ENCODE measurements at places on chromosomes 2 and 18.

GRCh38 chr2:167862782-167863181 is 384.6 kb downstream of the STK39 start:
- peak; percentile 75 for ATAC-seq

DNA sequence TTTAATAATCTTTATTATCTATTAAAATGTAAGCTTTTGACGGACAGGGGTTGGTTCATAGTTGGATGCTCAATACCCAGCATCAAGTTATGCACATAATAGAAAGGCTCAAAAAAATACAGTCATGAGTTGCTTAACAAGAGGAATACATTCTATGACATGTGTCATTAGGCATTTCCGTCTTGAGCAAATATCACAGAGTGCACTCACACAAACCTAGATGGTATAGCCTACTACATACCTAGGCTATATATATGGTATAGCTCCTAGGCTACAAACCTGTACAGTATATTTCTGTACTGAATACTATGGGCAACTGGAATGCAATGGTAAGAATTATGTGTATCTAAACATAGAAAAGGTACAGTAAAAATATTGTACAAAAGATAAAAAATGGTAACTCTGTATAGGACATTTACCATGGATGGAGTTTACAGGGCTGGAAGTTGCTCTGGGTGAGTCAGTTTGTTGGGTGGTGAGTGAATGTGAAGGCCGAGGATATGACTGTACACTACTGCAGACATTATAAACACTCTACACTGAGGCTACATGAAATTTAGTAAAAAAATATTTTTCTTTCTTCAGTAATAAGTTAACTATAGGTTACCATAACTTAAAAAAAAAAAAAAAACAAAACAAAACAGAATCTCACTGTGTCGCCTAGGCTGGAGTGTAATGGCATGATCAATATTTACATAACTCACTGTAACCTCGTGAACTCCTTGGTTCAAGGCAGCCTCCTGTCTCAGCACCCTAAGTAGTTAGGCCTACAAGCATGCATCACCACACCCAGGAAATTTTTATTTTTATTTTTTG is 201.2 kb downstream of the NBAS start:
- peak; percentile 28 for ATAC-seq

GRCh38 chr2:196314157-196314556 is 142.8 kb upstream of the STK17B start:
- peak; percentile 11 for ATAC-seq

DNA sequence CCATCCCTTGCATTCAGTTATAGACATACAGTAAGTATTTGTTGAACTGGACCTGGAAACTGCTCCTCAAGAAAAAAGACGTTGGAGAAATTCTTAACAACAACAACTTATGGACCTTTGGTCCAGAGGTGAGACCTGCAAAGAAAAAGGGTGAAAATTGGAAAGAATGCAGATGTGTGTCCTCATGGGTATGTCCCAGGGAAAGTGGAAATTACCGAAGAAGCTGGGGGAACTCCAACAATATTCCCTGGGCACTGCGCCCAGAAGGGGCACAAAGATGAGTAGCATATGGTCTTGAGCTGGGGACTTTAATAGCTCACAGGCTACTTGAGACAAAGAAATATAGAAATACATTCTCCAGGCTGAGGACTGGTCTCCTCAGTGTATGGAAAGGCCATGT is 35.5 kb upstream of the YWHAQ start:
- no peak for ATAC-seq

DNA sequence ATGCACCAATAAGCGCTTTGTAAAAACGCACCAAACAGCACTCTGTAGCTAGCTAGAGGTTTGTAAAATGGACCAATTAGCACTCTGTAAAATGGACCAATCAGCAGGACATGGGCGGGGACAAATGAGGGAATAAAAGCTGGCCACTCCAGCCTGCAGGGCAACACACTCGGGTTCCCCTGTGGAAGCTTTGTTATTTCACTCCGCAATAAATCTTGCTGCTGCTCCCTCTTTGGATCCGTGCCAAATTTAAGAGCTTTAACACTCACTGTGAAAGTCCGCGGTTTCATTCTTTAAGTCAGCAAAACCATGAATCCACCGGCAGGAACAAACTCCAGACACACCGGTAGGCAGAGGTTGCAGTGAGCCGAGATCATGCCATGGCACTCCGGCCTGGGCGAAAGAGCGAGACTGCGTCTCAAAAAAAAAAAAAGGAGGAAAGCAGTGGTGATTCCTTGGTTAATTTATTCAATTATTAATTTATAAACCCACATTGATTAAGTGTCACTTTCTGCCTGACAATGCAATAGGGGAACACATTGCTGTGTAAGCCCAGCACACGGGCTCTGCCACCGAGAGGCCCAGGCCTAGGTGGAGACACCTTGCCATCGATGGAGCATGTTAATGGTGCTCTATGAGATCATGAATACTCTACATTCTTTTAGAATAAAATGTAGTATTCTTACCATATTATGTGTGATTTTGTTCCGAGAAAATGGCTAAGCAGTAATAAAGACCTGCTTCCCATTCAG is 687.6 kb upstream of the HS6ST1 start:
- no peak for ATAC-seq

- ATAC-seq: no peak
Observed at GRCh38 chr2:128445523-128445900, 126.8 kb upstream of the HS6ST1 start.

- ATAC-seq: no peak
Observed at GRCh38 chr18:79697976-79698375, 18.4 kb downstream of the CTDP1 start.

- no peak for ATAC-seq
Observed at GRCh38 chr18:57943723-57944122, 100.3 kb upstream of the NEDD4L start.

GRCh38 chr2:71561441-71562267 is 108.3 kb downstream of the DYSF start:
- ATAC-seq: no peak

DNA sequence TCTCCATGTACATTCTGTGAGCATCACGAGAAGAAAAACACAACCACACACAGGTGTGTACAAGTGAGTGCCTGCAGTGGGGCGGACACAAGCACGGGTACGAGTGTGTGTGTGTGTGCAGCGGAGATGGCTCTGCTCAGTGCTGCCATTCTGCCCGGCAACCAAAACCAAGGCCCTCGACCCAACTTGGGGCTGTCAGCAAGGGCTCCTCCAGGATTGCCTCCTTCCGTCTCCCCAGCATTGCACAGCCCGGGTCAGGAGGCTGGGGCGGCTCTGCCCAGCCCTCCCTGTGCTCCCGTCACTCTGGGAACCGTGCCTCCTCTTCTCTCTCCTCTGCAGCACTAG is 66.5 kb downstream of the PXDN start:
- no peak for ATAC-seq

GRCh38 chr2:200483729-200484198 is 26.1 kb downstream of the KCTD18 start:
- peak; percentile 56 for ATAC-seq

GRCh38 chr2:162072181-162072702 is 1.8 kb downstream of the DPP4 start:
- ATAC-seq: peak; percentile 83

- ATAC-seq: no peak
Observed at GRCh38 chr2:182650704-182651103, 65.4 kb upstream of the DNAJC10 start.

DNA sequence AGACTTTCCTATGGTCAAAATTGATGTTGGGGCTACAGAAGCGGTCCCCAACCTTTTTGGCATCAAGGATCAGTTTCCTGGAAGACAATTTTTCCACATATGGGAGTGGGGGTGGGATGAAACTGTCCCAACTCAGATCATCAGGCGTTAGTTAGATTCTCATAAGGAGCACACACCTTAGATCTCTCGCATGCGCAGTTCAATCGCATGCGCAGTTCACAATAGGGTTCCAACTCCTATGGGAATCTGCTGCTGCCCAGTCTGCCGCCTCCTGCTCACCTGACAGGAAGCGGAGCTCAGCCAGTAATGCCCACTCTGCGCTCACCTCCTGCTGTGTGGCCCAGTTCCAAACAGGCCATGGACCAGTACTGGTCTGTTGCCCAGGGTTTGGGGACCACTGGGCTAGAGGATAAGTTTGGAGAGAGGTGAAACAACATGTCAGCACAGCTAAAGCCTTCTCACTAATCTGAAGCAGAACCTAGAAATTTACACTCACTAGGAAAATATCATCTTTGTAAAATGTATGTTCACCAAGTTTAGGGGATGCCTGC is 410.8 kb upstream of the ZNF804A start:
- ATAC-seq: no peak

DNA sequence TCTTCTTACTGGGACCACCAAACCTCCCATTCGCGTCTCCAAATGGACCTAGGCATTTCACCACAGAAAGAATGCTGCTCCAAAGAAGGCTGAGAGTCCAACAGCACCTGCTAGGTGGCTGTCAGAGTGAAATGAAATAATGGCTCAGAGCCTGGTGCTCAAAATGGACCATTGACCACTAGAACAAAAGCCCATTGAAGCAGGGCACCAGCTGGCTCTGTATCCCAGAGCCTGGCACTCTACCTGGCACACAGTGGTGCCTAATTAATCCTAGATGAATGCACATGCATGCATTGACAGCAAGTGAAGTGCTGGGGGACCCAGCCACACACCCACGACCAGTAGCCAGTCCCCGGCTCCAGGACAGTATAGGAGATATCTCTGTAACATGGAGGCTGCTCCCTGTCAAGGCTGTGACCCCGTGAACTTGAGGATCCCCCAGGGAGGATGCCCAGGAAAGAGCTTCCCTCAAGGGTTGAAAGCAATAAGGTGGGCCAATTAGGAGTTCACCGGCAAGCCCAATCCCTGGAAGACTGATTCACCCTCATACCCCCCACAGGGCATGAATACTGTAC is 261.3 kb downstream of the TNS1 start:
- ATAC-seq: no peak

DNA sequence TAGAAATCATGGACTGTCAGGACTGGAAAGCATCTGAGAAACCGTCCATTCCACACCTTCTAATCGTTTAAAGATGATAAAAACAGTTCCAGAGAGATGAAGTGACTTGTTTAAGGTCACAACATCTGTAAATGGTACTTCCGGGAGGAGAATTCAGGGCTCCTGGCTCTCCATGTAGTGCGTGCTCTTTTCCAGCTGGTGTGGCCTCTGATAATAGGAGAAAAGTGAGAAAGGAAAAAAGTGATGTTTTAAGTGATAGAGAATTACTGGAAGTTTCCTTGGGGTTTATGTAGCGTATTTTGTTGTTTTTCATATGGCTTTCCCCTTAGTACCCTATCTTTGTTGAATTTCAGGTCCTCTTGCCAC is 663 bp downstream of the C2orf49 start:
- ATAC-seq: no peak

- ATAC-seq: no peak
Observed at GRCh38 chr2:200786423-200786822, 25.3 kb upstream of the BZW1 start.

DNA sequence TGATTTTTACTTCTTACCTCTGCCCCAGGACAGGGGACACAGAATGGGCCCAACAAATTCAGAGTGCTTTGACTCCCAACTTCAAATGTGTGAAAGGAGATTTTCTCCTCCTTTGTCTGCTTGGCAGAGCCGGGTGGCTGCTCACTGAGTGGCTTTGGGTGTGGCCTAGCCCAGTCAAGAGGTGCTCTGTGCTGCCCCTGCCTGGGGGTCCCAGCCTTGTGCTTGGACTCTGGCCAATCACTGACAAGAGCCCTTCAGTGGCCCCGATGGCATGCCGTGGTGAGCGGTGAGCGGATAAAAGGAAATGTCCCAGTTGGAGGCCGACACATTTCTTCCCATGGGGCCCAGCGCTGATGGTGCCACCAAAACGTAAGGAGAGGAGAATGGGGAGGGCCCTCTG is 259.2 kb downstream of the CELF4 start:
- ATAC-seq: no peak

DNA sequence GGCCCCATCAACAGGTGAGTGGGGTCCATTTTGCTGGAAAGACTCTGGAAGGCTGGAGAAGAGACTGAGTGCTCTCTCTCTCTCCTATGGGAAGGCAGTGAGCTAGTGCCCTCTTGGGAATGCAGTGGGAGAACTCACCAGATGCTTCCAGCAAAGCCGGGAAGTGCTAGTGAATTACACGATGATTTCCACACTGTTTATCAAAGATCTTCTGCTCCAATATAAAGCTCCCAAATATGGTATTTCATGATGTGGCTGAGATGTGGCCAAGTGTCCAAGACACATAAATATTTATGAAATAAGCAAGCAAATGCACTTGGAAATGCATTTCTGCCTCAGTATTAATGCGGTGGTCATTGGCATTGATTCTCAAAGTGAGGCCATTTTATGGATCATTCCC is 135.9 kb downstream of the VAPA start:
- no peak for ATAC-seq

GRCh38 chr2:38187541-38188011 is 111.6 kb upstream of the CYP1B1 start:
- ATAC-seq: no peak

GRCh38 chr2:1620081-1620480 is 124.2 kb downstream of the PXDN start:
- no peak for ATAC-seq
